Activated T-cell treated with anti-CD3 and anti-CD28 coated beads, Interleukin-2, amount 50 U/mL, for 72 hours (primary cell): ENCODE measurements at places on chromosomes 5 and 9. TPM values are rescaled to one million over a fixed set of nuclear protein-coding genes. Genes with fewer than 3 reads are reported as not detected.

- no peak for DNase-seq
- no peaks in the 10 kb centered on the region for H3K4me1 ChIP-seq
- H3K27me3 ChIP-seq: peaks cover 23% of the 10 kb centered on the region
- H3K27ac ChIP-seq: no peak overlapping the region
These were observed 181.1 kb upstream of the DAB2 start for GRCh38 chr5:39605588-39606575.

- DNase-seq: no peak
- H3K27me3 ChIP-seq: no peaks in the 10 kb centered on the region
- peak overlapping the region; percentile 11 for H3K27ac ChIP-seq
These were observed 53.7 kb downstream of the CEP120 start for GRCh38 chr5:123369371-123369968.

DNA sequence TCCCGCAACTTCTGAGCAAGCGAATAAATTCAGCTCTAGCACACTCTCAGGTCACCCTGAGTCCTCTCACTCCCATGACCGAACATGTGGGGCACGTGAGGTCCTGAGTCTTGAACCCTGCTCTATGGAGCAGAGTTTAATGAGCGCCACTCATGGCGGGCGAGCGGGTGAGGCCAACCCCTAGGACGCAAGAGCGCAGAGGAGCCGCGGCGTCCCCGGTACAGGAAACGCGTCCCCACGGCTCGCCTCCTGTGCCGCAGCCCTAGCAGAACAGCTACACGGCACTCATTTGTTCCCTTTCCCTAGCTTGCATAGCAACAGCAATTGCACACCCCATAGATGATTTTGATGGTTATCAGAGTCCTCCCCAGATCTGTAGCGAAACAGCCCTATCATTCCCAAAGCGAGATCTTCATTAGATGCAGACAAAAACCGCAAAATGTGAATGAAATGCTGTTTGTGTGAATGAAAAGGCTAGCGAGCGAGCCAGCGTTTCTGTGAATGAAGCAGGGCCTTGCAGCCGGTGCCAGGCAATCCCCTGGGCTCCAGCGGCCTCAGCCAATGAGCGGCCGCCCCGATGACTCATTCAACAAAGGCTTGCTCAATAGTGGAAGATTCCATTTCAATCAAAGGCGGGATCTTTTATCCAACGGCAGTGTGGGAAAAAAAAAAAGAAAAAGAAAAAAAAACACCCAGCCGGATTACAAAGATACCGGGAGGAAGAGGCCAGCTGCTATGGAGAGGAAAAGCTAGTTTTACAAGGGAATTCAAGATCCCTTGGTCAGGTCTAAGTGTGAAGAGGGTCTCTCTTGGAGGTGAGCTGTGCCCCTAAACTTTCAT is 1.5 kb upstream of the SHC3 start:
- H3K4me3 ChIP-seq: peak overlapping the region; percentile 75
- peaks cover 20% of the 10 kb centered on the region for H3K4me1 ChIP-seq
- H3K27me3 ChIP-seq: peaks cover 89% of the 10 kb centered on the region
- peak overlapping the region; percentile 7 for H3K27ac ChIP-seq
- H3K36me3 ChIP-seq: peaks cover 3% of the 10 kb centered on the region
- DNase-seq: peak; percentile 58

DNA sequence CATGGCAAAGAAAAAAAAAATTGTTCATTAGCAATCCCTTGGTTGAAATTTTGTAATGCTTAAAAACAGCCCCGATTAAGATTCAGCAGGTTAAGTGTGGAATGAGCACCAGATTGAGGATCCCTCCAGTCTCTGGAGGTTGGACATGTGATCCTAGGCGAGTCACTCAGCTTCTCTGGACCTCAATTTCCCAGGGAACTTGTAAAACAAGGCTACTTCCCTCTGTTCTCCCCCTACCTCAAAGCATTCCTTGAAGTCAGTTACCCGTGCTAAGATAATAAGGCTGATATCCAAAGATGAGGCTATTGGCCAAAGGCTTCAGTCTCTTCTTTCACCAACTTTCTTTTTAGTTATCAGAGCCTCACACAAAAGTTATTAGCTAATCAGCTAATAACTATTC is 2.9 kb downstream of the KLHL3 start:
- no peak overlapping the region for H3K4me3 ChIP-seq
- H3K36me3 ChIP-seq: peaks cover 5% of the 10 kb centered on the region
- DNase-seq: no peak

- H3K4me1 ChIP-seq: no peaks in the 10 kb centered on the region
- no peak overlapping the region for H3K4me3 ChIP-seq
- DNase-seq: no peak
- H3K27me3 ChIP-seq: no peaks in the 10 kb centered on the region
- H3K36me3 ChIP-seq: peaks cover 3% of the 10 kb centered on the region
These were observed 522.3 kb upstream of the NUDT12 start for GRCh38 chr5:104084896-104085295.

GRCh38 chr9:14351221-14351836 is 37.4 kb upstream of the NFIB start:
- peaks cover 72% of the 10 kb centered on the region for H3K27me3 ChIP-seq
- peaks cover 12% of the 10 kb centered on the region for H3K4me1 ChIP-seq
- no peaks in the 10 kb centered on the region for H3K36me3 ChIP-seq

DNA sequence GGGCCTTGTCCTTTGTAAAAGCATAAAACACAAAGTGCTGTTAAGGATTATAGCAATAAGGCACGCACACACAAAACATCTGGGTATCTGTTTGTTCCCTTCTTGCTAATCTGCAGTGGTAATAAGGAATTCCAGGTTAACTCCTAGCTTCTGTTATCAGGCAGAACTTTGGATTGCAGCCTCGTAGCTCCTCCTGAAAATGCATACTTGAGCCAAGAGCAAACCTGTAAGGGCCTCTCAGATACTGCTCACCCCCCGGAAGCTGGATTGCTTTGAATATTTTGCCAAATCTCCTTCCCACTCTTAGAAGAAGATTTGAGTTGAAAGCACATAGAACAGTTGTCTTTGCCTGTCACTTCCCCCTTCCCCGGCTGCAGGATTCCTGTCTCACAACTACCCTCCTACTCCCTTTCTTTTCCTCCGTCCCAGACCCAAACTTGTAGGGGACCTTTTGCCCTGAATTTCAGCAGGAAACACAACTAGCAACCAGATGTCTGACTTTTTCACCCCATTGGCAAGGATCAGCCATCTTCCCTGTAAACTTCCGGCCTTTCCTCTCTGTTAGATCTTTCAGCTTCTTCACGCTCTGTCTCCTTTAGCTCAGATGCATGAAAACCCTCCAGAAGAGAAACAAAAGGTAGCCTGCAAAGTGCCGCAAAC is 28.2 kb upstream of the SMAD5 start:
- no peaks in the 10 kb centered on the region for H3K4me1 ChIP-seq
- peaks cover 15% of the 10 kb centered on the region for H3K27me3 ChIP-seq
- no peaks in the 10 kb centered on the region for H3K36me3 ChIP-seq
- no peak overlapping the region for H3K4me3 ChIP-seq
- H3K27ac ChIP-seq: no peak overlapping the region

DNA sequence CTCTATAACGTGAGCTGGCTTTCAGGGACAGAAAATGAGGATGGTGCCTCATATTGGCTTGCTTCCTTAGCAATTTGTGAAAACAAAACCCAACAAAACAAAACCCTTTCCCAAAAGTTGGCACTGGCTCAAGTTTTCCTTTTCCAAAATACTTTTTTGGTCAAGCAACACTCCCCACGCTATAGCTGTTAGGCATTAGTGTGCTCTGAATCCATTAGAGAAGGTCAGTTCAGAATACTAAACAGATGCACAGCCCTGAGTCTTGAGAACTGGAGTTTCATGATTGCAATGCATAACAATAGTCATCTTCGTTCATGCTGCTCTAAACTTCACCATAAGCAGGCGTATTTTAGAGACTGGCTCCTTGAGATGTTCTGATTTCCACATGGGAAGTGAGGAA is 172.0 kb upstream of the KLF9 start:
- H3K36me3 ChIP-seq: no peaks in the 10 kb centered on the region
- no peaks in the 10 kb centered on the region for H3K27me3 ChIP-seq
- no peaks in the 10 kb centered on the region for H3K4me1 ChIP-seq
- DNase-seq: no peak
- no peak overlapping the region for H3K27ac ChIP-seq

DNA sequence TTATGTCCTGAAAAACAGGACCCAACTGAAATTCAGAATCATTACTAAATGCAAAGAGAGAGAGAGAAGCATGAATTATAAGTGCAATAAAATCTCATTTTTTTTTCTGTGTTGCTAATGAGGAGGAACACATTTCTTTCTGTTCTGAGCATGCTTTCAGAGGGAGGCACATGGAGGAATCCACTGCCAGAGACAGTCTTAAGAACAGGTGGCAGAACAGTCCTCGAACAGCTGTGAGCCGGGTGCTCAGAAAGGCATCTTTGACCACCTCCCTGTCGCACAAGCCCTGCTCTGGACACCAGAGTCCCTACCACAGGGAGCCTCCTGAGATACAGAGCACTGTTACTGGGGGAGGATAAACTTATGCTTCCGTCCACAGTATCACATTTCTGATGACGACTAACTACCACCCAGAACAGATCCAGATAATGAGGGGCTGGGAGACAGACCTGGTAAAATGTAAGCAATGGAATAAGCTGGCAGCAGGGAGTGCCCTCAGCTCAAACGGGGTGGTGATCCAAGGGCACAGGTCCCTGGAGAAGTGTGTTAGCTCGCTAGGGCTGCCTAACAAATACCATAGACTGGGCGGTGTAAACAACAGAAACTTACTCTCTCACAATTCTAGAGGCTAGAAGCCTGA is 134.0 kb downstream of the SLC1A3 start:
- no peaks in the 10 kb centered on the region for H3K36me3 ChIP-seq
- no peak overlapping the region for H3K4me3 ChIP-seq
- H3K27ac ChIP-seq: no peak overlapping the region
- DNase-seq: no peak
- H3K4me1 ChIP-seq: peaks cover 22% of the 10 kb centered on the region
- peaks cover 20% of the 10 kb centered on the region for H3K27me3 ChIP-seq

- H3K27me3 ChIP-seq: peaks cover 49% of the 10 kb centered on the region
- H3K4me3 ChIP-seq: peak overlapping the region; percentile 15
- peaks cover 24% of the 10 kb centered on the region for H3K4me1 ChIP-seq
- H3K27ac ChIP-seq: no peak overlapping the region
These were observed 70.1 kb upstream of the SPATA31E1 start for GRCh38 chr9:87812375-87813118.

GRCh38 chr9:87292449-87293191 is 205.0 kb upstream of the DAPK1 start:
- no peaks in the 10 kb centered on the region for H3K36me3 ChIP-seq
- H3K4me1 ChIP-seq: no peaks in the 10 kb centered on the region

DNA sequence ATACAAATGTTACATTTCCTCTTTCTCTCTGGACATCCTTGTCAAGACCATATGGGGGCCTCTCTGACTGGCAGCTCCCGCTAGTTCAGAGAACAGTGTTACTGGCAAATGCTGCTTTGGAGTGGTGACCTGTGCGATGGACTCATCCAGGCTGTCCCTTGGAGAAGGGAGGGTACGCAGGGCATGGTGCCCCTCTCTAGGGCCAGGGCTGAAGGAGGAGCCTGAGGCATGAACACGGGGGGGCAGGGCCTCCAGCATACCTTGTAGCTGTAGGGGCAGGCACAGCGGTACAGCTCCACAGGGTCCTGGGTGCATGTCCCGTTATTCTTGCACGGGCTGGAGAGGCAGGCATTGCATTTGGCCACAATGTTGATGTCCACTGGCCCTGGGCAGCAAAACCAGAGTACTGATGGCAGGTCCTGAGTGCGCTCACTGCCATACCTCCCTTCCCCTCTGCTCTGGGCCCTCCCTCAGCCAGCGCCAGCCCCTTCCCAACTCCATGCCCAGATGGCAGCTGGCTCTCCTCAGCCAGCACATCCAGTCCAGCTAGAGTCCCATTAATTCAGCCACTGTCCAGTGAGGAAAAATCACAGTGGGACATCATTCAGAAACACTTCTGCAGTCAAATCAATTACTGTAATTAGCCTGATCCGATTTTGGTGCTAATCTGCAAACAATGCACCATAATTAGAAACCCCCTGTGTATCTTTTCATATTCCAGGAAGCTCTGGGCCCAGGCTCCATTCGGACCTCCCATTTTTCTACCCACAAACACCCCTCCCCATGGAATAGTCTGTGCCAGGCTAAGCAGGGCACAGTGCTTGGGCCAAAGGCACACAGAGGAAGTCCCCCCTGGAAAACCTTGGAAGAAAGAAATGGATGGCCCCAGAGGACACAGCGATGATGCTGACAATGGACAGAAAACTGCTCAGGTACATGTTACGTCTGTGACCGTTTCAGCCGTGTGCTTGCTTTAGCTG is 128.8 kb upstream of the PANK3 start:
- no peaks in the 10 kb centered on the region for H3K4me1 ChIP-seq
- H3K36me3 ChIP-seq: no peaks in the 10 kb centered on the region
- no peak overlapping the region for H3K4me3 ChIP-seq

DNA sequence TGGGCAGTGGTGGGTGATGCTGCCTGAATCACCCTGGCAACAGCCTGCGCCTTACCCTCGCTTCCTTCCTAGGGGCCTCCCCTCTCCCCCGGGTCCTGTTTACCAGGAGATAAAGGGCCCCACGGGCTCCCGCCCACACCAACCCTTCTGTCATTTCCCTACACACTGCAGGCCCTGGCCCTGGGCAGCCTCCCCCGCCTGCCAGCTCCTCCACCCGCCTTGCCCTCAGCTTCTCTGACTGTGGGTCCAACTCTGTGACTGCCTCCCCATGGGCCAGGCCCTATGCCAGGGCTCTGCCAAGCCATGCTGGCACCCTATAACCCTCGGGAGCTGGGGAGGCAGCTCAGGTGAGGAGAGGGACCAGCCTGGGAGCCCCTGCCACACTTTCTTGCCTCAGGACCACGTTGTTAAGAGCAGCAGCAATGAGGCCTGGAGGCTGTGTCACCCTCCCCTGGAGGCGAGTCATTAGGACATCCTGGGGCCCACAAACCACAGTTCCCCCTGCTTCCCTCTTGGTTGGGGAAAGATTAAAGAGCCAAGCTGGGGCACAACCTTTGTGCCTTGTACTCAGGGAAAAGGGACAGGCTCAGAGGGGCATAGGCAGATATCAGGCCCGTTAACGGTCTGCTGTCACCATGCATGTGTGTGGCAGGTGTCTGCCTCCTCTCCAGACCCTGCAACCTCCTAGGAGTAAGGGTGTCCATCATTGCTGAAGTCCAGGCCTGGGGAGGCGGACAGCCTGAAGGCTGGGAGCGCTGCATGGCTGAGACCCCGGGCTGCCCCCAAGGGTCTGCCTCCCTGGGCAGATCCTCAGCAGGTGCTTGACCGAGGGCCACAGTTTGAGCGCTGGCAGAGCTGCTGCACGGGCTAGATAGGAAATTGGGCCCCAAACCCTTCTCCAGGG is 2.8 kb downstream of the MGAT4B start:
- DNase-seq: peak; percentile 80
- H3K36me3 ChIP-seq: no peaks in the 10 kb centered on the region
- H3K27me3 ChIP-seq: no peaks in the 10 kb centered on the region
- peak overlapping the region; percentile 95 for H3K4me3 ChIP-seq
- H3K27ac ChIP-seq: no peak overlapping the region

- H3K36me3 ChIP-seq: peaks cover 2% of the 10 kb centered on the region
- peak overlapping the region; percentile 43 for H3K27ac ChIP-seq
- H3K4me1 ChIP-seq: peaks cover 37% of the 10 kb centered on the region
- DNase-seq: no peak
These were observed 15.3 kb downstream of the GPR107 start for GRCh38 chr9:130069048-130069447.

The DMRTA1 gene
- not detected for total RNA-seq

The PLPP1 gene
- total RNA-seq: 12.2 TPM

The DNAJC18 gene
- total RNA-seq: 46.1 TPM

The TMEM252 gene
- not detected for total RNA-seq

The FOXD4L3 gene
- not detected for total RNA-seq

The PCDHB2 gene
- not detected for total RNA-seq

The BNIP1 gene
- 25.6 TPM for total RNA-seq

The PCDHB5 gene
- total RNA-seq: not detected
